ENCODE measurements at places on chromosomes 16 and 17.

- no peak for DNase-seq
- no peak overlapping the region for H3K4me3 ChIP-seq
- no peaks in the 10 kb centered on the region for H3K4me1 ChIP-seq
- no peaks in the 10 kb centered on the region for H3K36me3 ChIP-seq
- H3K27ac ChIP-seq = no peak overlapping the region
- H3K27me3 ChIP-seq = no peaks in the 10 kb centered on the region
Observed at GRCh38 chr17:63295839-63296590, 150.1 kb downstream of the CYB561 start.

DNA sequence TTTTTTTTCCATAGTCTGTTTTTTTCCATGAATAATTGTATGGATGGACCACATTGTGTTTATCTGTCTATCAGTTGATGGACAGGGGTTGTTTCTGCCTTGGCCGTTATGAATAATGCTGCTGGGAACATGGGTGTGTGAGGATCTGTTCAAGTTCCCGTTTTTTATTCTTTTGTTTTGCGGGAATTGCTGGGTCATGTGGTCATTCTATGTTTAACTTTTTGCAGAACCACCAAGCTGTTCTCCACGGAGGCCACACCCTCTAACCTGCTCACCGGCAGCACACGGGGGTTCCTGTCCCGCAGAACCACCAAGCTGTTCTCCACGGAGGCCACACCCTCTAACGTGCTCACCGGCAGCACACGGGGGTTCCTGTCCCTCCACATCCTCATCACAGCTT lies 5.9 kb upstream of the MSLN start:
- no peaks in the 10 kb centered on the region for H3K36me3 ChIP-seq
- no peak overlapping the region for H3K27ac ChIP-seq
- H3K4me3 ChIP-seq = no peak overlapping the region
- H3K27me3 ChIP-seq = no peaks in the 10 kb centered on the region

DNA sequence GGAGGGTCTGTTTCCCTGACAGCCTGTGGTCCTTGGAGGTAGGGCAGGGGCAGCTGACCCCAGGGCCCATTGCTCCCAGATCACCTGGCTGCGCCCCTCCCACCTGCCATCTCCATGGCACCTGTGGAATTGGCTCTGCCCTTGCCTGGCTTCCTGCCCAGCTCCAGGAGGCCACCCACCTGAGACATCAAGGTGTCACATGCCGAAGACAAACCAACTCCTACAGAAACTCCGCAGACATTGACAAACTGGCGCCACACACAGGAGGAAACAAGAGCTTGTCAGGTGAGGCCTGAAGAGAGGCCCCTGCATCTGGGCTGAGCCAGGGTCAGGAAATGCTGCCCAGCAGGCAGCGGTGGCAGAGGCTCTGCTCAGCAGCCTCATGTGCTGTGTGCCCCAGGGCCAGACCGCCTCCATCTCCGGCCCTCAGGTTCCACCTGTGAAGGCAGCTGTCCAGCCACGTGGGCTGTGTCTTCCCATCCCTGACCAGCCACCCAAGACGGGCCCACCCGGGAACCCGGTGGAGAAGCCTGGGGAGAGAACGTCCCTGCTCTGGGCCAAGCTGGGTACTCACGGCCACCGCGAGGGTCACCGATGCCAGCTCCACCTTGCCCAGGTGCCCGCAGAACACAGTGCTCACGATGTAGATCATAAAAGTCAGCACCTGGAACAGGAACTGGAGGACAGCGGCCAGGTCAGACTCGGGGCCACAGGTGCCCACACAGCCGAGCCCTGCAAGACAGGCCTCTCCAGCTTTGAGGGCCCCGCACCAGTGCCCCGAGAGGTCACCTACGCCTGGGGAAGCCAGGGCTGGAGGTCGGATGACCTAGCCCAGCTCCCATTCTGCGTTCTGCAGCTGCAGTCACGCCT lies 1.6 kb downstream of the SLC47A2 start:
- DNase-seq = no peak
- H3K4me3 ChIP-seq = no peak overlapping the region
- H3K36me3 ChIP-seq = no peaks in the 10 kb centered on the region

GRCh38 chr16:75081179-75081859 lies 35.3 kb downstream of the LDHD start:
- H3K4me3 ChIP-seq = no peak overlapping the region
- H3K27me3 ChIP-seq = no peaks in the 10 kb centered on the region
- no peak for DNase-seq
- H3K4me1 ChIP-seq = no peaks in the 10 kb centered on the region
- H3K27ac ChIP-seq = no peak overlapping the region
- H3K36me3 ChIP-seq = no peaks in the 10 kb centered on the region
